ENCODE measurements at places on chromosomes 3 and 15. TPM values are rescaled to one million over a fixed set of nuclear protein-coding genes. Genes with fewer than 3 reads are reported as not detected.

OR5K2 gene
- total RNA-seq, result not detected

- DNase-seq, result no peak
These were observed 9.2 kb downstream of the EIF3J start for GRCh38 chr15:44545913-44546802.

GOLGA6L7 gene
- total RNA-seq, result not detected

DNA sequence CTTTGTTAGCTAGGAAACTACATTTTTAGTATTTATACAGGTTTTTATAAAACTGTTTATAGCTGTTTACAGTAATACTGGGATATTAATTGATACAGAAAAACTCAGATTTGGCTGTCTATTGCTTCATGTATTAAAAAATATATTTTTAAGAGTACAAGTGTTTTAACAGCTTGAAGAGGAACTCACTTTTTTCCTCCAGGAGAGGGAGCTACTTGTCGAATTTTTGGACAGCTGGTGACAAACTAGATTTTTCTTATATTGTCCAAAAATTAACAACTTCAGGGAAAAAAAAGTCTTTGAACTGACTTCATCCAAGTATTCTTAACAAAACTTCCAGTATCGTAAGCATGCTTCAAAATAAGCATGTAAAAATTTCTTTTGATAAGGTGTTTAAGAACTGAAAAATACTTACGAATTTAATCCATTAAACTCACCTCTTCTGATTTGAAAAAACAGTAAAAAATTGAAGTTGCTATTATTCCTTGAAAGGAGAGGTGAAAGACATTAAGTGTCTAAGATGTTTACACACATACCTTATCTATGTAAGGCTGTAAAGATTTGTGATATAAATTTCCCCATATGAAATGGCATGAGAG lies 4.0 kb downstream of the DIPK2A start:
- DNase-seq, result peak; percentile 80

DNA sequence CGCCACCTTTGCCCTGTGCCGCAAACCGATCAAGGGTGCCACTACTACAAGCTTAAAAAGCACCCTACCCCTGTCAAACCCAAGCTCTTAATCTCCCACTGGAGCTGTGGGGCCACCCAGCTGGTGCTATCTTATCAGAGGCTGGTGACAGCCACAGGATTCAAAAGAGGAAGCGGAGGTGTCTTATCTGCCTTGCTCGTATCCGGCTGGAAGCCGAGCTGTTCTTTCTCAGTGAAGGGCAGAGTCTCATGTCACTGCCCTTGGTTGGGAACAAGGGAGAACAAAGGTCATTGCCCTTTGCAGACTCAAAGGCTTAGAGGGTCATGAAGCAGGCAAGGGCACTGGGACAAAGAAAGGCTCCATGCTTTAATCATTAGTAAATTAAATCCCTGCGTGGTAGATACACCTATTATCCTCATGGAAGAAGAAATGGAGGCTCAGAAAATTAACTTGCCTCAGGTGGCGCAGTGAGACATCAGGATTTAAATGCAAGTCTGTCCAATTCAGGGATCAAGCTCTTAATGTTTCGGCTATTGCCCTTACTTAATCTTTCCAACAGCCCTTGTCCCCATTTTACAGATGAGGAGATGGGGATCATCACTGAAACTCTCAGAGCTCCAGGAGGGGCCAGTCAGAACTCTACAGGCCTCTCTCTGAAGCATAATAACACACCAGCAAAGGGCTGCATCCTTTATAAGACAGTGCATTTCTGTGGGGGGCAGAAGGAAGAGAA lies 360.0 kb upstream of the PROK2 start:
- no peak for DNase-seq

- DNase-seq, result no peak
These were observed 9.1 kb downstream of the MESP2 start for GRCh38 chr15:89785064-89785773.

- DNase-seq, result no peak
These were observed 207.2 kb downstream of the TBC1D5 start for GRCh38 chr3:17535274-17535673.

DNA sequence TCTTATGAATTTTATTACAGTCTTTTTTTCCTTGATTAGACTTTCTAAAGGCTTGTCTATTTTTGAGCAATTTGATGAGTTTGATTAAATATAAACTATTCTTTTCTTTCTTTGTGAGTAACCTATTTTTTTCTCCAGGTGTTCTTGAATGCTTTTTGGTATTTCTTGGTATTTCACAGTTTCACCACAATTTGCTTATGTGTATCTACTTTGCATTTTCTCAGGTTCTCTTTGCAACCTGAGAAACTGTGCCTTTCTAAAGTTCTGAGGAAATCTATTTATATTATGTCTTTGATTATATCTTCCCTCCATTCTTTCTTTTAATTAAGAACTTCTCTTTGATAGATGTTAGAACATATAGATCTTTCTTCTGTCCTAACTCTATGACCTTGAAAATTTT lies 117.1 kb upstream of the MLF1 start:
- DNase-seq, result no peak

- peak; percentile 68 for DNase-seq
These were observed 213.4 kb upstream of the TBL1XR1 start for GRCh38 chr3:177410730-177411129.

- DNase-seq, result peak; percentile 74
These were observed 156.2 kb upstream of the NR2E3 start for GRCh38 chr15:71654042-71654719.

NUP210 gene
- total RNA-seq, result 11.1 TPM

DNA sequence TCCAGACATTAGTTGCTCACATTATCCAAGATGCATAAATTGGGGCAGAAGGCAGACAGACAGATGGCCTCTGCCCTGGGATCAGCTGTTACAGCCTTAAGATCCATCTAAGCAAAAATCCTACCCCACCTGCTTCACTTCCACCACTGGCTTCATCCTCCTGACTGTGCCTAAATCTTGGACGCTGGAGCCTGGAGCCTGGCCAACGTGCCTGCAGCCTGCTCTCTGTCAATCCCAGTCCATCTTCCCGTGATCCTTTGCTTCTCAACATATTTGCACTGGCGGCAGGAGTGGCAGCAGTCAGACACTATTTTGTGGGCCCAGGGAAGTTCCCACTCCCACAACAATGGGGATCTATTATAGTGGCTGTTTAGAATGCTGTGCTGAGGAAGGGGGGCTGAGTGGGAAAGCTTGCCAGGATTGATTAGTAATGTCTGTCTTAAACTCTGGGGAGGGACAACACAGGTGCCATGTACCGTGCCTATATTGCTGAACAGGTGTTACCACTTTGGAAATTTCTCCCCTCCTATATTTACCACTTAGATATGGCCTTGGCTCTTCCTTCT lies 121.2 kb downstream of the MEGF11 start:
- no peak for DNase-seq

ROBO1 gene
- 26.7 TPM for total RNA-seq

GRCh38 chr3:18046131-18046915 lies 303.9 kb upstream of the TBC1D5 start:
- no peak for DNase-seq

DNA sequence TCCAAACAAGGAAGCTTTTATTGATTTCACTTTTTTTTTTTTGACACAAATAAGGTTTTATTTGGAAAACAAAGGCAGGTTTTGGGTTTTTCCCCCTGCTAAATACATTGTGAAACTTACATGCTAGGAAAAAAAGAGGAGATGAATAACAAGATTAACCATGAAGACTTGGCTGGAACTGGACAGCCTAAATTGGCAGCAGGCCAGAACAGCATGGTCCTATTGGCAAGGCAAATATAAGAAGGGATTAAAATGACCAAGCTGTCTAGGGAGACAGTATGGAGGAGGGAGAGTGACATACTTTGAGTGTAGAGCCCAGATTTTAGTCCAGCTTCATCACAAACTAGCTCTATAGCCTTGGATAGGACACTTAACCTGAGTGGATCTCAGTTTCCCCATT lies 63.9 kb upstream of the BBX start:
- DNase-seq, result peak; percentile 23

GRCh38 chr3:180743813-180744590 lies 64.7 kb upstream of the CCDC39 start:
- no peak for DNase-seq

CCR1 gene
- total RNA-seq, result 9.7 TPM

All from lung (tissue), 17 donors.